ENCODE measurements at places on chromosomes 1 and 21.

- no peak for ATAC-seq
Observed at GRCh38 chr1:229885568-229886495, 181.2 kb upstream of the GALNT2 start.

GRCh38 chr1:91613595-91613994 lies 112.9 kb downstream of the CDC7 start:
- no peak for ATAC-seq

GRCh38 chr21:29261555-29262540 lies 36.9 kb upstream of the BACH1 start:
- no peak for ATAC-seq

- ATAC-seq: no peak
Observed at GRCh38 chr1:186915555-186915954, 86.8 kb downstream of the PLA2G4A start.

GRCh38 chr1:204130981-204131892 lies 20.6 kb downstream of the ETNK2 start:
- ATAC-seq: peak; percentile 62

DNA sequence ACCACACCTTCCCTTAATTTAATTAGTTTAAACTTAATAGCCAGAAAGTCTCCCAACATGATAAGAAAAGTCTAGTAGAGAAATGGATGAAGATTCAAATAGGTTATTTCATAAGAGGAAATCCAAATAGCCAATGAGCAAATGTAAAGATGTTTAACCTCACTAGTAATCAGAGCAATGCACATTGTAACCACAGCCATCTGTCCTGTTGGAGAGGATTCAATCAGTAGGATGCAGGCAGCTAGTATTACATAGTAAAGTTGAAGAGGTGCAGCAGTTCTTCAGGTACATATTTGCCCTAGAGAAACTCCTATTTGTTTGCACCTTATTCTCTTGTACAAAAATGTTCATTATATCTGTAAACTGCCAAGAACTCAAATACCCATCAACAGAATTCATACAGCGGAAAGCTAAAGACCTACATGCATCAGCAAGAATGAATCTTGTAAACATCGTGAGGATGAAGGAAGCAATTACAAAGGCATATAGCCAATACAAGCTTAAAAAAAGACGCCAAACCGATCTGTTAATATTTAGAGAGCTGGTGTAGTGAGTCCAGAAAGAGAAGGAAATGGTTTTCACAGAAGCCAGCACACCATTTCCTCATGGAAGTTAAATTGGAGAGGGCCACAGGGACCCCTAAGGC lies 27.9 kb downstream of the DIP2A start:
- ATAC-seq: no peak

DNA sequence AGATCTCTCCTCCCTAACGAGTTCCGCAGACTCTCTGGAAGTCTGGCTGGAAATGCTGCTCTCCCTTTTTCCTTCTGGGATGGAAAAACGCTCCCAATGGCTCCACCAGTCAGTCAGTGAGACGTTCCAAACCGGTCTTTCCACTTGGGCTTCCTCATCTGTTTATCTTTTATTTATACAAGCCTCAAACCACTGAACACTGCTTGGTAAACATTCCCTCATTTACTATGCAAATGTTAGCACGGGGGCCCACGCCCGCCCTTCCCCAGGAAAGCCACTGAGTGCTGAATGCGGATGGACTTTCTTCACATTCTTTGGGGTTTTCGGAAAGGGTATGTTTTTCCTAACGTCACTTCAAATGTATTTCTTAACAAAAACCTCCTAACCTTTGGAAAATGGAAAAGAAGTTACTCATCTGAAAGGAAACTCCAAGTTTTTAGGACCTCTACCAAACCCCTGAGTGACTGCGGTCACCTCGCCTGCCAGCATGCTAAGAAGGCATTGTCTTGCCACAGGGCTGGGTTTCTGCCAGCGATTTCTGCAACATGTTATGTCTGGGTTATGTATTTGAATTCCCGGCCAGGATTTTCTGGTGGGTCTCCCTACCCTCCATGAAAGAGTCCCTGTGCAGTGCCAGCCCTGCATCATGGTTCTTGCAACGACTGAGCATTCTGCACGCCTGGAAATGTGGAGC lies 14.0 kb upstream of the UMODL1 start:
- no peak for ATAC-seq

- ATAC-seq: no peak
Observed at GRCh38 chr1:204459706-204460105, 34.9 kb downstream of the PIK3C2B start.

DNA sequence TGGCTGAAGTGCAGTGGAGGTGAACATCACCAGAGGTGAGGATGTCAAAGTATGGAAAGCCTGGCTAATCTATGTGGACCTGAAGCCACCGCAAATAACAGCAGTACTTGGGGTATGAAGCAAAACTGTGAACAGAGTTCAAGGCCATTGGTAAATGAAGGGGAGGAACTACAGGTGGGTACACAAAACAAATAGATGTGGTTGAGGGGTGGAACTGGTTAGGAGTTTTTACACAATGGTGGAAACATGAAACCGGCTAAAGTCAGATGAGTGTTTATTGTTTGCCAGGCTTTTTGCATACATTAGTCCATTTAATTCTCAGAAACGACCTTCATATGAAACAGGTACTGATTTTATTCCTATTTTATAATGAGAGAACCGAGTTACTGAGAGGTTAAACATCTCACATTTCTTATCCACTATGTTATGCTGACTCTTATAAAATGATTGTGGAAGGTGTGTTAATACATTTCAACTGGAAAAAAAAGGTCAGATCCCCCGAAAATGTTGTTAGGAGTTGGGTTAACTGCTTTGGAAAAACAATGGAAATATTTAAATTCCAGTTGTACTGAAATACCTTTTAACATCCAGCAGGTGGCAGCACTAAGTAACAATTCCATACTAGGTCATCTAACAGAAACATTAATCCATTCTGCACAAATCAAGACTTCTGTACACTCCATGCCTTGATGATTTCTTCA lies 44.3 kb upstream of the GTF2B start:
- peak; percentile 76 for ATAC-seq

DNA sequence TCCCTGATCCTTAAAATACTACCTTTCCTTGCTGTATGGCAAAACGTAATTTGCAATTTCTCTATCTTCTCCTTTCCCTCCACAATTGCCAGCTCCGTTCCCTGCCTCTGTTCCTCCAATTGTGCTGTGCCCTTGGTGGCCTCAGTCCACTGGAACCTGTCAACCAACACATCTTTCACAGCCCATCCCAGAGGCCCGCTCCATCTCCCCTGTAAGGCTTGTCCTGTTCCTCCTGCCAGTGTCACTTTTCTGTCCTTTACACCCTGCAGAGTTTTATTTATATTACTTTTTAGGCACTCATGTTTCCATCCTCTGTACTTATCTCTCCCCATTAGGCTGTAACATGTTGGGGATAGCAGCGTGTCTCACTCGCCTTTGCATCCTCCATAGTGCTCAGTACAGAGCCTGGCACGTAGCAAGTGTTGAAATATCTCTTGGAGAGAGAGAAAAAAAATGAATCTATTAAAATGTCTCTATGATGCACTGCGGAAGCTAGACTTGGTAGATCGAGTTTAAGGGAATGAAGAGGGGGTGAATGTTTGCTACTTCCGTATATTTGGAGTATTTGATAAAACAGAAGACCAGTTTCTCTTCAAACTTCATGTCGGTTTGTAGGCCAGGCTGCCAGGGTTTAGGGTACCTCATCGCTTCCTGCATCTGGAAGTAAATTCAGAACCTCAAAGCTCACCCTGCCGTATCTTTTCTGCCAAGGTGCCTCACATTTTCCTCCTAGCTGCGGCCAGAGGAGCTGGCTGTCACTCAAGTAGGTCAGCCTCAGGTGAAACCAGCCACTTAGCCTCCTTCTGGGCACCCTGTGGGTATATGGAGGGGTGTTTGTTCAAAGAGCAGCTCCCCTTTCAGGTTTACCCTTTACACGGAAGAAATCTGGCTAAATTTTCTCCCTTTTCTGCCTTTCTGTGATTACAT lies 303.8 kb downstream of the TM2D1 start:
- no peak for ATAC-seq

DNA sequence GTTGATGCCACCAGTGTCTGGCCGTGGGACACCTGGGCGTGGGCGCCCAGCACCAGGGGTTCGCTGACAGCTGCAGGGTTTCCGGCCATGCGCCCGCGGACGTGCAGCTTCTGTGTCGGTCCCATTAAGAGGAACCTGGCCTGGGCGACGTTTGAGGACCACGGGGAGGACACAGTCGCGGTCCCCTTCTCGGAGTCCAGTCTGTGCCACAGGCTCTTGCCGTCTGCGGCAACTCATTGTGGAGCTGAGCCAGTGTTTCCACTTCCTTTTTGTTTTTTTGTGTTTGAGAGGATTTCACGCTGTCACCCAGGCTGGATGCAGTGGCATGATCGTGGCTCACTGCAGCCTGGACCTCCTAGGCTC lies 1.6 kb upstream of the C1orf159 start:
- ATAC-seq: no peak

DNA sequence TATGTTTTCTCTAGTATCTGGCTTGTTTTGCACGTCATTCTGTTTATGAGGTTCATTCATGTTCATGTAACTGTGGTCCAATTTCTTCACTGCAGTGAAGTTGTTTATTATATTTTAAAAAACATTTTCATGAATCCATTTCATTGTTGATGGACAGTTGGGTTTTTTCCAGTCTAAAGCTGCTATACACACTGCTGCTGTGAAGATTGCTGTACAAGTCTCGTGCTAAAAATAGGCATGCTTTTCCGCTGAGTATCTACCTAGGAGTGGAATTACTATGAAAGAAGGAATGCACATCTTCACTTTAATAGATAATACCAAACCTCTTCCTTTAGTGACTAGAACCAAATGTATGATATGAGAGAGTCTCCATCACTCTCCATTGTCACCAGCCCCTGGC lies 49.0 kb upstream of the ETS2 start:
- ATAC-seq: peak; percentile 79

GRCh38 chr1:237873487-237874211 lies 17.1 kb downstream of the ZP4 start:
- ATAC-seq: peak; percentile 88

DNA sequence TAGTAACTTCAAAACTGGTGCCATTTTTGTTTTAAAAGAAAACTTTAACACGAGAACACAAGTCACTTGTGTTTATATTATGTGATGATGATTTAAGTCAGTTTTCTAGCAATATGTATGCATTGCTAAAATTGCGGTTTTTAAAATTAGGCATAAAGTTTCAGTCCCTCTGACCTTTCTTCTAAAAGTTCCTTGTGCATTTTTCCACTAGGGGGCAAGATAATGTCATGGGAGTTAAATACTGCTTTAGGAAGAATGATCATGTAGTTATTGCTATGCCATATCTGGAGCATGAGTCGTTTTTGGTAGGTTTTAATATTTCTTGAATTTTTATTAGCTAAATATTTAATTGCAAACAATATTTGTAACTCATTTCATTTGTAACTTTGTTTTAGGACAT lies 10.7 kb downstream of the CDC7 start:
- peak; percentile 78 for ATAC-seq

GRCh38 chr1:226619031-226619430 lies 70.5 kb downstream of the STUM start:
- ATAC-seq: no peak

DNA sequence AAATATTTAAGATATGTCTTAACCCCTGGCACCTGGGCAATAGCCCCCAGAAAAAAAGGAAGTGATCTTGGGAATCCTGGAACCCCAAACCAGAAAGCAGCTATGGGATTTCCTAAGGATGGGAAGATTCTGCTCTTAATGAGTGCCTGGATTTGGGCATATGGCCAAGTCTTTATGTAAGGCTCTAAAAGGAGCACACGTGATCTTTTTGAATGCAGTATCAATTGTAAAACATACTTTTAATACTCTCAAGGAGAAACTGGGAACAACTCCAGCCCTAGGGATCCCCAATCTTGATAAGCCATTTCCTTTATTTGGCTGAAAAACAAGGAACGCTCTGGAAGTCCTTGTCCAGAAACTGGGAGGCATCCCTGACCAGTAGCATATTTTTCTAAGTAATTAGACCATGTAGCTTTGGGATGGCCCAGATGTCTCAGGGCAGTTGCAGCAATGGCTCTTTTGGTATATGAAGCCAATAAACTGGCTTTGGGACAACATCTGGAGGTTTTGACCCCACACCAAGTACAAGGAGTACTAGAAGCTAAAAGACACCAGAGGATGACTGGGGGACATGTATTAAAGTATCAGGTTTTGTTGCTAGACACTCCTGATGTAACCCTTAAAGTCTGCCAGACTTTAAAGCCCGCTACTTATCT lies 80.9 kb upstream of the KIAA0040 start:
- no peak for ATAC-seq

DNA sequence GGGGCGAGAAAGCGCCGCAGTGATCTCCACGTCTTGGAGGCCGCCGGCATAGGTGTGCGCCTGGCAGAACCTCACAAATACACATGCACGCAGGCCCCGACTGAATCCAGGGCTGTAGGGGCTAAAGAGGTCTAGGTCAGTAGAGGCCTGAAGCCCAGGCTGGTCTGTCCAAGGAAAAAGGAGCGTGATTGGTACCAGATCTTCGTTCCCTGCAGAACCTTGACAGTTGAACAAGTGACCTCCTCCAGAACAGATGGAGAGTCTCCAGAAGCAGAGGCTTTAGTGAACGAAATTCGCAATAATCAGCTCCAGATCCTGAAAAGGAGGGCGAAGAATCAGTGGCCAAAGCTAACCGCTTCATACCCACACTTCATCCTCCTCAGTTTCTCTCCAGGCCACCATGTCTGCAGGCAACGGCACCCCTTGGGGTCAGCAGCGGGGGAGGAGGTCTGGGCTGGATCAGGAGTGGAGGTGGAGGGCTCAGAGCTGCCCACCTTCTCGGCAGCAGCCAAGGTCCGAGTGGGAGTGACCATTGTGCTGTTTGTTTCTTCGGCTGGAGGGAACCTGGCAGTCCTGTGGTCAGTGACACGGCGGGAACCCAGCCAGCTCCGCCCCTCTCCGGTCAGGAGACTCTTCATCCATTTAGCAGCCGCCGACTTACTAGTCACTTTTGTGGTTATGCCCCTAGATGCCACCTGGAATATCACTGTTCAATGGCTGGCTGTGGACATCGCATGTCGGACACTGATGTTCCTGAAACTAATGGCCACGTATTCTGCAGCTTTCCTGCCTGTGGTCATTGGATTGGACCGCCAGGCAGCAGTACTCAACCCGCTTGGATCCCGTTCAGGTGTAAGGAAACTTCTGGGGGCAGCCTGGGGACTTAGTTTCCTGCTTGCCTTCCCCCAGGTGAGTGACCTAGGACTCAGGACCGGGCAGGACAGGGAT lies 749 bp upstream of the PEX11B start:
- ATAC-seq: peak; percentile 92

- ATAC-seq: peak; percentile 53
Observed at GRCh38 chr1:212484701-212485570, 52.2 kb downstream of the NENF start.

Measured in SK-N-SH treated with all-trans-retinoic acid at 6 μM for 48 hours (cell line).